ENCODE measurements at places on chromosomes 7 and 10.

- no peak overlapping the region for H3K27ac ChIP-seq
- no peaks in the 10 kb centered on the region for H3K36me3 ChIP-seq
- H3K4me3 ChIP-seq = no peak overlapping the region
- DNase-seq = no peak
These were observed 267.8 kb downstream of the RPS24 start for GRCh38 chr10:78301481-78301880.

DNA sequence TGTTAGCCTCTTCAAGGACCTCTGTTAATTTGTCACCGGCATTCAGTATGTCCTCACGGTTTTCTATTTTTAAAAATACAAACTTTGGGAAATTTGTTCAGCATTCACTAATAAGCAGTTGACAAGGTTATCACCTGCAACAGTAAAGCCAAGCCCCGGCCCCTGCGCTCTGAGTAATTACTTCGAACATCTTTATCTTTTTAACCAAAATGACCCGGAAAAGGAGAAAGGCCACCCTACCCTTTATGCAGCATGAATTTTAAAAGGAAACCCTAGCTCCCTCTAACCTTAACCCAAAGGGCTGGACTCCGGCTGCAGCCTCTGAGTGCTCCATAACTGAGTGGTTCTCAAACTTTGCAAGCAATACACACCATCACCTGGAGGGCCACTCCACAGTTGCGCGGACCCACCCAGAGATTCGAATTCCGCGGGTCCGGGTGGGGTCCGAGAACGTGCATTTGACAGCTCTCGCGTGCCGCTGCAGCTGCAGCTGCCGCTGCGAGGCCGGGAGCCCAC is 940 bp downstream of the NSMCE4A start:
- H3K4me3 ChIP-seq = peak overlapping the region; percentile 89
- no peaks in the 10 kb centered on the region for H3K27me3 ChIP-seq
- no peak overlapping the region for H3K27ac ChIP-seq
- no peak for DNase-seq
- H3K4me1 ChIP-seq = peaks cover 19% of the 10 kb centered on the region

DNA sequence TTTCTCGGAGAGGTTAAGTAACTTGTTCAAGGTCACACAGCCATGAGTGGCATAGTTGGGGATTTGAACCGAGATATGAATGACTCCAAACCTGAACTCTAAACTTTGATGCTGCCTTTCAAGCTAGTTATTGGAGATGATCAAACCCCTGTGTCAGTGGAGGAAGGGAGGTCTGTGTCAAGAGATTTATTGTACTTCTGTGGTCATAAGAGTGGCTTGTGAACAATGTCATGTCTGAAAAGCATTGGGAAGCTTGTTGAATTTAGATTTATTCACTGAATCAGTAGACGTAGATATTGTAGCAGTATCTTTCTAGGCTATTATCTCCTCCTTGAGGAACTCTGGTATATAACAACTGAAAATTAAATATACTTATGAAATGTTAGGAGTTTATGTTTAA is 27.3 kb downstream of the SNX10 start:
- no peak for DNase-seq
- H3K36me3 ChIP-seq = peaks cover 22% of the 10 kb centered on the region
- peaks cover 11% of the 10 kb centered on the region for H3K4me1 ChIP-seq
- no peaks in the 10 kb centered on the region for H3K27me3 ChIP-seq

- no peaks in the 10 kb centered on the region for H3K36me3 ChIP-seq
- no peak overlapping the region for H3K27ac ChIP-seq
- no peaks in the 10 kb centered on the region for H3K27me3 ChIP-seq
- H3K4me1 ChIP-seq = no peaks in the 10 kb centered on the region
These were observed 533.1 kb downstream of the KCNMA1 start for GRCh38 chr10:77104459-77104980.

DNA sequence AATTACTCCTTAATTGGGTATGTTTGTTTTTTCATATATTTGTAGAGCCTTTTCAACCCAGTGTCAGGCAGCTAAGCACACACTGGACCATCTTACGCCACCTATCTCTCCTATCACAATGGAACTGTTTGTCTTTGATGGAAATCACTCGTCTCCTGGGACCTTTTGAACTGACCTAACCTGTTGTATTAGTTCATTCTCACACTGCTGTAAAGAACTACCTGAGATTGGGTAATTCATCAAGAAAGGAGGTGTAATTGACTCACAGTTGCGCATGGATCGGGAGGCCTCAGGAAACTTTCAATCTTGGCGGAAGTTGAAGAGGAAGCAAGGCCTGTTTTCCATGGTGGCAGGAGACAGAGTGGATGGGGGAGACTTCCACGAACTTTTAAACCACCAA is 182.0 kb downstream of the TCERG1L start:
- H3K27ac ChIP-seq = no peak overlapping the region
- DNase-seq = no peak
- H3K4me1 ChIP-seq = no peaks in the 10 kb centered on the region
- H3K27me3 ChIP-seq = peaks cover 2% of the 10 kb centered on the region
- H3K36me3 ChIP-seq = no peaks in the 10 kb centered on the region

GRCh38 chr10:48233559-48234005 is 40.9 kb downstream of the FRMPD2 start:
- no peak overlapping the region for H3K4me3 ChIP-seq
- H3K36me3 ChIP-seq = no peaks in the 10 kb centered on the region
- DNase-seq = no peak
- no peaks in the 10 kb centered on the region for H3K4me1 ChIP-seq

- H3K4me3 ChIP-seq = peak overlapping the region; percentile 49
- peak overlapping the region; percentile 56 for H3K27ac ChIP-seq
- no peak for DNase-seq
These were observed 6.0 kb downstream of the IL15RA start for GRCh38 chr10:5971315-5971832.

GRCh38 chr7:149196705-149197171 is 1.4 kb downstream of the ZNF282 start:
- peak overlapping the region; percentile 90 for H3K27ac ChIP-seq
- H3K36me3 ChIP-seq = peaks cover 32% of the 10 kb centered on the region
- H3K27me3 ChIP-seq = peaks cover 2% of the 10 kb centered on the region
- DNase-seq = no peak

- H3K36me3 ChIP-seq = no peaks in the 10 kb centered on the region
- H3K27ac ChIP-seq = no peak overlapping the region
- H3K4me1 ChIP-seq = no peaks in the 10 kb centered on the region
These were observed 88.2 kb downstream of the CHRM2 start for GRCh38 chr7:136956671-136957070.

- H3K27ac ChIP-seq = no peak overlapping the region
- peaks cover 30% of the 10 kb centered on the region for H3K27me3 ChIP-seq
- H3K36me3 ChIP-seq = no peaks in the 10 kb centered on the region
- DNase-seq = no peak
- no peaks in the 10 kb centered on the region for H3K4me1 ChIP-seq
These were observed 19.9 kb downstream of the UNCX start for GRCh38 chr7:1252540-1253090.

DNA sequence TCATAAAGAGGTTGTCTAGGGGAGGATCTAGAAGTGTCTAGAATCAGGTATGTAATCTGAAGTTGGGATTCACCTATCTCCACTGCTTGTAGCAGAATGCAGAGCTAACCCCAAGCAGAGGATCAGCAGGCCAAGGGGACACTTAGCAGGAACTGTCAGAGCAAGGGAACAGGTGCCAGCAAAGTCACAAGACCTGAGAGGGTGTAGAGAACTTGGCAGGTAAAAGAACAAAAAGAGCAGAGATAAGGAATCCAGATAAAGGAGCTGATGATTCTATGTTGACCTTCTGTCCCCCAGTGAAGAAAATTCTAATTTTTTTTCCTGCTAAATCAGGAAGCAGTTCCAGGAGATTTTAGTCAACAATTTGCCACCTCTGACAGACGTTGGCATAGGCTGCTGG is 91.4 kb upstream of the CCDC71L start:
- no peak overlapping the region for H3K27ac ChIP-seq
- H3K4me3 ChIP-seq = no peak overlapping the region
- DNase-seq = no peak
- H3K36me3 ChIP-seq = no peaks in the 10 kb centered on the region
- H3K27me3 ChIP-seq = peaks cover 6% of the 10 kb centered on the region
- H3K4me1 ChIP-seq = no peaks in the 10 kb centered on the region

GRCh38 chr7:36871355-36871738 is 147.1 kb upstream of the AOAH start:
- H3K27ac ChIP-seq = peak overlapping the region; percentile 50
- H3K4me1 ChIP-seq = peaks cover 22% of the 10 kb centered on the region
- H3K27me3 ChIP-seq = no peaks in the 10 kb centered on the region
- H3K4me3 ChIP-seq = no peak overlapping the region
- peaks cover 58% of the 10 kb centered on the region for H3K36me3 ChIP-seq

- H3K4me3 ChIP-seq = no peak overlapping the region
- H3K36me3 ChIP-seq = no peaks in the 10 kb centered on the region
- H3K27ac ChIP-seq = no peak overlapping the region
- no peak for DNase-seq
- H3K4me1 ChIP-seq = no peaks in the 10 kb centered on the region
These were observed 140.8 kb downstream of the ADAM12 start for GRCh38 chr10:126247446-126247975.

GRCh38 chr10:62916141-62916603 is 100.0 kb upstream of the EGR2 start:
- H3K36me3 ChIP-seq = no peaks in the 10 kb centered on the region
- peaks cover 4% of the 10 kb centered on the region for H3K27me3 ChIP-seq
- peaks cover 10% of the 10 kb centered on the region for H3K4me1 ChIP-seq

DNA sequence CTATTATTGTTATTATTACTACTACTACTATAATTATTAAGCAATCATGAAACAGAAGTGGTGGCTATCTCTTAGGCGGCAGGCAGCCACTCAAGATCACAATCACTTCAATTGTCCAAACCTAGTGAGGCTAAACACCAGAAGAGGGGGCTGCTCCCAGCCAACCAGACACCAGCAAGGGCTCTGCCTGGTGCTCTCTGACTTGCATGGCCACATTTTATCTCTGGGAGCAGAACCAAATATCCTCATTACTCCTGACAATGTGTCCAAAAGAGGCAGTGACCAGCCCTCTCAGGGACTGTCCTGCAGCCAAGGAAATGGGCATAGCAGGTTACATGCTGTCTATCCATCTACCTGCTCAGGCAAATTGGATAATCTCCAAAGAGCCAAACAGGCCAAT is 187.4 kb upstream of the PDE1C start:
- no peaks in the 10 kb centered on the region for H3K27me3 ChIP-seq
- no peaks in the 10 kb centered on the region for H3K4me1 ChIP-seq
- no peak overlapping the region for H3K4me3 ChIP-seq
- H3K27ac ChIP-seq = no peak overlapping the region
- DNase-seq = no peak

DNA sequence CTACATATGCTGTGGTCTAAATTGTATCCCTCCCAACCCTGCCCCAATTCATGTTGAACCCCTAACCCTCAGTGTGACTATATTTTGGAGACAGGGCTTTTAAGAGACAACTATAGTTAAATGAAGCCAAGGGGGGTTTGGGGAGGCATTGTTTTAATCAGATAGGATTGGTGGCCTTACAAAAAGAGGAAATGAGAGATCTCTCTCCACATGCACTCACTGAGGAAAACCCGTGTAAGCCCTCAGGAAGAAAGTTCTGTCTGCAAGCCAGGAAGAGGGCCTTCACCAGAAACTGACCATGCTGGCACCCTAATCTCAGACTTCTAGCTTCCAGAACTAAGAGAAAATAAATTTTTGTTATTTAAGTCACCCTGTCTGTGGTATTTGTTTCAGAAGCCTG is 276.7 kb downstream of the KIF20B start:
- H3K4me3 ChIP-seq = no peak overlapping the region
- DNase-seq = no peak
- H3K27ac ChIP-seq = no peak overlapping the region
- H3K27me3 ChIP-seq = no peaks in the 10 kb centered on the region
- no peaks in the 10 kb centered on the region for H3K36me3 ChIP-seq
- no peaks in the 10 kb centered on the region for H3K4me1 ChIP-seq

- no peak for DNase-seq
- H3K27ac ChIP-seq = no peak overlapping the region
- H3K4me1 ChIP-seq = peaks cover 14% of the 10 kb centered on the region
These were observed 45.3 kb upstream of the GTF2I start for GRCh38 chr7:74612015-74612829.

GRCh38 chr10:10819206-10819856 is 198.3 kb upstream of the CELF2 start:
- no peak overlapping the region for H3K27ac ChIP-seq
- no peak overlapping the region for H3K4me3 ChIP-seq
- no peaks in the 10 kb centered on the region for H3K36me3 ChIP-seq
- no peak for DNase-seq
- no peaks in the 10 kb centered on the region for H3K27me3 ChIP-seq

DNA sequence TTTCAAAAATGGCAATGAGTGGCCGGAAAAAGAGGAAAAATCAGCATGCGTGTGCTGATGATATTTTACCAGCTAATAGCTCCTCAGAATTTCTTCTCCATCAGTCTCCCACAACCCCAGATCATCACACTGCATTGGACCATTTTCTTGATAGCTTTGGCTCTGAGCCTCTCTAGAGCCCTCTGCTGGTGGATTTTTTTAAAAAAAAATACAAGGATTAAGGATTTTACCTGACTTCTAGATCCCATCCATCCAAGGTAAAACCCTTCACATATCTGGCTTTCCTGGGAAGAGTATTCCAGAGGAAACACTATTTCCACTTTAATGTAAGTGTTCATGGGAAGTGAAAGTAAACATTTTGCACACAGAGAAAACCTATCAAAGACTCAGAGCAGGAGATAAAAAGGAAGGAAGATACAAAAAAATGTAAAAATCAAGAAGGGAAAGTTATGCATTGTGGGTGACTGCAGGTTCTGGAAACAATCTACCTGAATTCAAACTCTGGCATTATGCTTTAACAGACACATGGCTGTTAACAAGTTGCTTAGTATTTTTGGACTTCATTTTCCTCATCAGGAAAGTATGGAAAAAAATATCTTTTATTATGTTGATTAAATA is 380.9 kb downstream of the LRRTM3 start:
- no peaks in the 10 kb centered on the region for H3K4me1 ChIP-seq
- peaks cover 2% of the 10 kb centered on the region for H3K27me3 ChIP-seq
- DNase-seq = no peak
- H3K27ac ChIP-seq = no peak overlapping the region
- H3K36me3 ChIP-seq = no peaks in the 10 kb centered on the region
- no peak overlapping the region for H3K4me3 ChIP-seq

GRCh38 chr7:40475681-40475982 is 340.8 kb downstream of the SUGCT start:
- H3K27me3 ChIP-seq = peaks cover 10% of the 10 kb centered on the region
- no peaks in the 10 kb centered on the region for H3K36me3 ChIP-seq
- H3K4me3 ChIP-seq = no peak overlapping the region
- H3K27ac ChIP-seq = no peak overlapping the region

GRCh38 chr7:100852048-100852872 is at the start of gene SLC12A9:
Gene SLC12A9, plus strand, starts transcription at chr7:100852713. Its CDS starts 1,485 bp downstream, at chr7:100854198.
- peak within 1 kb of the TSS; percentile 79 for H3K27ac ChIP-seq
- peaks cover 5% of the 10 kb centered on the region for H3K27me3 ChIP-seq
- H3K4me3 ChIP-seq = peak within 1 kb of the TSS; percentile 93
- DNase-seq = peak; percentile 86

GRCh38 chr10:17455015-17455520 is 673 bp upstream of the ST8SIA6 start:
- peaks cover 37% of the 10 kb centered on the region for H3K27me3 ChIP-seq
- no peak for DNase-seq
- H3K4me3 ChIP-seq = peak overlapping the region; percentile 77

All from activated T-helper 1 cell treated with anti-CD3 and anti-CD28 coated beads, Interleukin-12 subunit alpha, Interleukin-12 subunit beta, Interleukin-2, Interleukin-4 antibody, amounts not matched to agents 30 ng/mL and 10 ng/mL and 1 ng/mL, durations not matched to agents 14 hours and 24 hours and 36 hours (primary cell).